CD4-positive, alpha-beta T cell treated with Interleukin-1 beta for 1 hour (primary cell): ENCODE measurements at places on chromosomes 2 and 18.

DNA sequence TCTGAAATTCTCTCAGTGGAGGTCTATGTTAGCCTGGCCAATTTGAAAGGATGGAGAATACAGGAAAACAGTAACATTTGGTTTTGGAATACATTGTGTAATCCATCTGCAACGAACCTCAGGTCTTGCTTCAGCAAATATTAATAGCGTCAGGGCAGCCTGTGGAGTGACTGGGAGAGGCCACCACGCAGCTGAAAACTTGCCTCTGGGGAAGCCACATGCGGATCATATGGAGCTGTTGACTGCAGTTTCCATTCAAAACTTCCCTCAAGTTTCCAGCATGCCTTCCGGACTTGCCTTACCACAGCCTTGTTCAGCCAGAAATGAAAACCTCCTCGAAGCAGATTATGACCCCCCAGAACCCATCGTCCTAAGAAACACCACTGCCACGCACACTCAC is 25.7 kb downstream of the BCL11A start:
- no peak for DNase-seq

DNA sequence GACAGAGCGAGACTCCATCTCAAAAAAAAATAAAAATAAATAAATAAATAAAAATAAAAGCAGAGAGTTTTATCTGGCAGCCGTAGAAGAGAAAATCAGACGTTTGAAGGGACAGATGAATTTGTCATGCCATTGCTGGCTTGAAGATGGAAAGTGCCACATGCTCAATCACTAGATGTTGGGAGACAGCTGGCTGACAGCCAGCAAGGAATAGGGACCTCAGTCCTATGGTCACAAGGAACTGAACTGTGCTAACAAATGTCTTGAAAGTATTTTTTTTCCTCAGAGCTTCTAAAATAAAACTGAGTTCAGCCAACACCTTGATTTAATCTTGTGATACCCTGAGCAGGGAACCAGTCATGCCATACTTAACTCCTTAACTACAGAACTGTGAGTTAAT is 65.4 kb downstream of the DTNA start:
- no peak for DNase-seq

GRCh38 chr18:29259838-29260237 is 1082.9 kb upstream of the CDH2 start:
- no peak for DNase-seq

- DNase-seq: no peak
Observed at GRCh38 chr18:46184727-46185126, 80.5 kb downstream of the HAUS1 start.

DNA sequence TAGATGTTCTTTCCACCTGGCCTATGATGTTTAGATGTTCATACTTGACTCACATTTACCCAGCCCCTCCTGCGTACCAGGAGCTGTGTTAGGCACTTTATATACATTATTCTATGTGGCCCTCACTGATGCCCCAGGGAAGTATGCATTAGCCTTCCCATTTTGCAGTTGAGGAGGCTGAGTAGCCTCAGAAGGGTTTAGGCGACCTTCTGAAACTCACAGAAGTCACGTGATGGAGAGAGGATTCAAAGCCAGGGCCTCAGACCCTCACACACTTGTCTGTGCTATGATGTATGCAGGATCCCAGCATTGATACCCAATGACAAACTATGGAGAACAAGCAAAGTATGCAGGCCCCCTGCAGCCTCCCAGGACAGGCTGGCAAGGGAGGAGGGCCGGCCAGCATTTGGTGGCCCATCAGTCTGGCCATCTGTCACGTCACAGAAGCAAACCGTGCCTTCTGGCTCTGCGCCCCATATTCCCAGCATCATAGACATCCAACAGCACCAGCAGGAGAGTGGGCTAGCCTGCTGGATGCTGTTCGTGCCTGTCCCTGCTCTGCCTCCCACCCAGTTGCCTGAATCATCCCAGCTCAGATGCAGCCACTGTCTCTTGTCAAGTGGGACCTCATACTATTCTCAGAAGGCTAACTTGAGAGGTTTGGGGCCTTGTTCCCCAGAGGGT is 33.6 kb downstream of the EHD3 start:
- DNase-seq: no peak

DNA sequence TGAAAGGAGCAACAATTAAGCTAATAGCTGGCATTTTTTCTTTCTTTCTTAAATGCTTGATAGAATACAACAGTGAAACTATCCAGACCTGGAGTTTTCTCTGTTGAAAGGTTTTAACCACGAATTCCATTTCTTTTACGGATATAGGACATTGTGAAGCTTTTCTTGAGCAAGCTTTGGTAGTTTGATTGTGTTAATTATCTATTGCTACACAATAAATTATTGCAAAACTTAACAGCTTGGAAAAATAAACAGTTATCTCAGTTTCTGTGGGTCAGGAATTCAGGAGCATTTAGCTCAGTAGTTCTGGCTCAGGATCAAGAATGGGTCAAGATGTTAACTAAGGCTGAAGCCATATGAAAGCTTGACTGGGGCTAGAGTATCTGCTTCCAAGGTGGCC is 11.7 kb downstream of the PHOSPHO2 start:
- no peak for DNase-seq

DNA sequence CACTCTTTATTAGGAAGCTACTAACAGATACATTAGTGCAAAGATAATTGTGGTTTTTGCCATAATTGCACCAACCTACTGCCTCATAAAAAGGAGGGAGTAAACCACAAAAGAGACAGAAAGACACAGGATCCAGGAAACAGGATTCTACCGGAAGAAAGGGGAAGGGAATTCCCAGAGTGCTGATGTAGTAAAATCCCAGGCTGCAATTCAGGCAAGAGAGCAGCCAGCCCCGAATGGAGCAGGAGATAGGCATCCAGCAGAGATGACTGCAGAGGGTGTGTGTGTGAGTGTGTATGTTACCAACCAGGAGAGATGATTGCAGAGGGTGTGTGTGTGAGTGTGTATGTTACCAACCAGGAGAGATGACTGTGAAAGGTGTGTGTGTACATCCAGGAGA is 84.4 kb downstream of the KCNS3 start:
- no peak for DNase-seq

- no peak for DNase-seq
Observed at GRCh38 chr2:144824306-144825080, 304.6 kb upstream of the ZEB2 start.
